Stimulated activated CD4-positive, alpha-beta T cell treated with anti-CD3 and anti-CD28 coated beads, Interleukin-1b, Interleukin-23, amount 100 ng/mL, for 4 hours (primary cell): ENCODE measurements at places on chromosomes 1 and 21.

DNA sequence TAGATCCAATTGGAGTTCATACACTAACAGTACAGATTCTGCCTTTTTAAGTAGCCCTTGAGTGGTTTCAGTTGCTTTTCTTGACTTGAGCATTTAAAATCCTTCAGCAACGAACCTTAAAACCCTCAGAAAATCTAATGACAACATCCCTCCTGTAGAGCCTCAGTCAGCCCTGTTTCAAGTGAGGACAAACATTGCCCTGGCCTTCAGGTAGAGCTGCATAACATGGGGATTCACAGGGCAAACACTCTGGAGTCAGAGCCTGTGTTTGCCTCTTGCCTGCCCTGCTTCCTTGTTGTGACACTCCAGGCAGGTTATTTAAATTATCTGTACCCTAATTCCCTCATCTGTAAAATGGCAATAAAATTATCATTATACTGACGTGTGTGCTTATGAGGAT lies 96.1 kb upstream of the KCNA3 start:
- DNase-seq, result no peak

DNA sequence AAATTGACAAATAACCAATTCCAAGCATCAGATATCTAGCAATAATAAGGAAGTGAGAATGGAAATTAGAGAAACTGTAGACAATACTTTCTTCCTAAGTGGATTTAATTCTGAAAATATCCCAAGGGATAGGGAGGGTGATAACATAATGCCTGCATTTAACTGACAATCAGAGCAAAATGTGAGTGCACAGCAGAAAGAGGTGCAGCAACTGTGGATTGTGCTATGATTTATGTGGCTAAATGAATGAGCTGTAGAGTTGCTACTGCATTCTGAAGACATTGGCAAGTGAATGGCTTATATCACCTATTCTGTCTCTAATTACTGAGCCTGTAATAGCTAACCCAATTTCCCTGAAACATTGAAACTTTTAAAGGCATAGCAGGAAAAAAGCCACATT lies 39.0 kb downstream of the OLFM3 start:
- no peak for DNase-seq

GRCh38 chr1:116208136-116208535 lies 96.9 kb downstream of the MAB21L3 start:
- no peak for DNase-seq

GRCh38 chr1:119435052-119435451 lies 20.1 kb downstream of the HSD3B2 start:
- DNase-seq, result no peak

DNA sequence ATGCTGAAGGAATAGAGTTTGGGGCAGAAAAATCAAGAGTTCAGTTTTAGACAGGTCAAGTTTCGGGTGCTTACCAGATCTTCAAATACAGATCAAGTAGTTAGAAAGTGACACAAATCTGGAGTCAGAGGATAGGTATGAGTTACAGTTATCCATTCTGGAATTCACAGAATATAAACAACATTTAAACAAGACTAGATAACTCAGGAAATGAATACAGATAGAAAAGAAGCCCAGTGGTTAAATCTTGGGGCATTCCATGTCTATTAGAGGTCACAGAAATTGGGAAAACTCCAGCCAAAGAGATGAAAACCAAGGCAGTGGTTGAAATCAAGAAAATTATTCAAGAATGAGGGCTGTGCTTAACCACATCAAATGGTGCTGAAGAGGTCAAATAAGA lies 187.0 kb upstream of the HP1BP3 start:
- no peak for DNase-seq

DNA sequence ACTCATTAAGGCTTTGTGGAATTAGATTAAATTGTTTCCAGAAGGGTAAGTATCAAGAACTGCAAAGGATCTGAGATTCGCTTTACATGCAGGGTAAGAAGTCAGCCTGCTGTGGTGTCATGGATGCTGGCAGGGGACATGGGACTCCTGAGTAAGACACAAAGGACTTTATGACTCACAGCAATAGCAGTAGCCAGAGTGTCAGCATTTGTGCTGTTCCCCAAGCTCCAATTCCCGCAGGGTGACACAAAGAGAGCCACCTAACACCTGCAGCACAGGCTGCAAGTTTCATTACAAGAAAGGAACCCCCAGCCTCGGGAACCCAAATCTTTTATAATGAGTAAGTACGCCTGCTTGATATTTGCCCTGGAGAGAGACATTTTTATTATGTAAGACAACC lies 298.1 kb upstream of the POU3F1 start:
- DNase-seq, result no peak

DNA sequence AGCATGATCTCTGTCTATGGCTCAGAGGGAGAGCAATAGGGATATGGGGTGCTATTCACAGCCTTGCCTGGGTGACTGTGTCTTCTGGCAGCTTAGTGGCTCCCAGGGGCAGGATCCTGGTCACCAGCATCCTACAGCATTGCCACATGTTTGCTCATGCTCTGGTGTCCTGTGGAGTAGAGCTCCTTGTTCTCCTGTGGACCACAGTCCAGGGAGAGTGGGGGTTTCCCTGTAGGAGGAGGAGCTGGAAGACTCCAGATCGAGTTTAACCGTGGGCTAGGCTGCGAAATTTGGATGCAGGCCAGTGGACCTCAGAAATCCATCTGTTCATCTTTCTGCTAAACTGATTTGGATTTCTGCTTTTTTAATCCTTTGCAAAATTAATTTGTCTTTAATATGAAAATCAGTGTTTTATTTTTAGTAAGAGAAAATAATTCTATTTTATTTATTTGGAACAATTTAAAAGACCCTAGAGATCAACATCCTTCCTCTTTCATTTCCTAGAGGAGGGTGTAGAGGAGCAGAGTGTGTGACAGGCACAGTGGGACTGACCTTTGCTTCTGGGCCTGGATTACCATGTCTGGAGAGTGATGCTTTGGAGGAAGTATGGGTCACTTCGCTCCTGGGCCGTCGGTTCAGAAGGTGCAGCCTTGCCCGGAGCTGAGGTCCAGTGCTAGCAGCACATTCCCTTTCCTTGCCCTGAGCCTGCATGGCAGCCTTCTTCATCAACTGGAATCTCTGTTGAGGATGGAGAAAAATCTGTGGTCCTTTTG lies 17.4 kb downstream of the ADARB1 start:
- DNase-seq, result no peak

GRCh38 chr1:93876244-93876643 lies 2.8 kb downstream of the DNTTIP2 start:
- DNase-seq, result no peak

GRCh38 chr1:25987951-25988350 lies 9.9 kb downstream of the PAFAH2 start:
- DNase-seq, result no peak

- DNase-seq, result no peak
Observed at GRCh38 chr1:85615586-85616363, 35.2 kb downstream of the CCN1 start.
